RCC 7860 (cell line): ENCODE measurements at places on chromosomes 3 and 15.

DNA sequence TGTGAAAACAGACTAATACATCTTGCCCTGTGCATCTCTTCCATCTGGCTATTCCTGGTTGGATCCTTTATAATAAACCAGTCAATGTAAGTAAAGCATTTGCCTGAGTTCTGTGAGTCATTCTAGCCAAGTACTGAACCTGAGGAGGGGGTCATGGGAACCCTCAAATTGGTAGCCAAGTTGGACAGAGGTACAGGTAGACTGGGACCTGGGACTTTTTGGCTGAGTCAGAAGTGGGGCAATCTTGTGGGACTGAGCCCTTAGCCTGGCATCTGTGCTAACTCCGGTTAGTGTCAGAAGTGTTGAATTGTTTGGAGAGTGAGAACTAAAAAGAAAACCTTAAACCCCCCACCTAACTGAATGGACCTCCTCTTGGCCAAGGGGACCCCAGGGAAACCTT is 21.0 kb upstream of the LIMD1 start:
- no peak for DNase-seq

DNA sequence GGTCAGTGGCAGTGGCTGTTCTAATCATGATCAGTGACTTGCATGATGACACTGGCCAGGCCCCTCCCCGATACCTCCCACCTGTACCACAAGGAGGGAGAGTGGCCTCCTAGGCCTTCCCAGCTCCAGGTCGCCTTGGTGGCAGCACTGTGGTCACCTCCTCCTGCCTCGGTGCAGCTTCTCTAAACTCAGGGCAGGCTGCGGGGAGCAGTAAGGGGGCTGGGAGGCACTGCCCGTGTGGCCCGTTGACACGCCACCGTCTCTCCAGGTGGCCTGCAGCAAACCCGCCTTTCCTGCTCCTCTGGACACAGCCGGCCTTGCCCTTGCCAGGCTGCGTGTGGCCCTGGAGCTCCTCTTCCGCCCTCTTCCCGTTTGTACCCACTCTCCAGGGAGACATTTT is 184.1 kb downstream of the XXYLT1 start:
- no peak for DNase-seq

- no peak for DNase-seq
These were observed 27.7 kb downstream of the MAGI1 start for GRCh38 chr3:66010739-66011655.

GRCh38 chr3:194269610-194270145 is 81.5 kb downstream of the CPN2 start:
- no peak for DNase-seq

DNA sequence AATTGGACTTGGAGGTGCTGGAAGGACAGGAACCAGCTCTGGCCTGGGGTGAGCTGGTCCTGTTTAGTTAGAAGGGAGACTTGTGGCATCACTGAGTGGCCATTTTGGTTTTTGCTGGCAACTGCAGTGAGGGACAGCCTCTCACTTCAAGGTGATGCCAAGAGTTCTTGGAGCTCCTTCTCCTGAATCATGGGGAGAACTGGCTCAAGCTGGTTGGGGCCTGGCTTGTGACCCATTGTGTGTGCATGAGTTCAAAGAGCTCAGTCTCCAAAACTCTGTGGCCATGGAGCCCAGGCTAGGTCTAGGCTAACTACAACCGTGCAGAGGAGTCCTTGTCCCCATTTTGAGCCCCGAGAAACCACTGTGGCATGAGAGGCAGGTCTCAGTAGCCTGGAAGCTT is 60.1 kb upstream of the ZNF148 start:
- no peak for DNase-seq
